ENCODE measurements at places on chromosomes 6 and 20.

- DNase-seq, result no peak
These were observed 219.3 kb upstream of the RNF217 start for GRCh38 chr6:124742971-124743370.

DNA sequence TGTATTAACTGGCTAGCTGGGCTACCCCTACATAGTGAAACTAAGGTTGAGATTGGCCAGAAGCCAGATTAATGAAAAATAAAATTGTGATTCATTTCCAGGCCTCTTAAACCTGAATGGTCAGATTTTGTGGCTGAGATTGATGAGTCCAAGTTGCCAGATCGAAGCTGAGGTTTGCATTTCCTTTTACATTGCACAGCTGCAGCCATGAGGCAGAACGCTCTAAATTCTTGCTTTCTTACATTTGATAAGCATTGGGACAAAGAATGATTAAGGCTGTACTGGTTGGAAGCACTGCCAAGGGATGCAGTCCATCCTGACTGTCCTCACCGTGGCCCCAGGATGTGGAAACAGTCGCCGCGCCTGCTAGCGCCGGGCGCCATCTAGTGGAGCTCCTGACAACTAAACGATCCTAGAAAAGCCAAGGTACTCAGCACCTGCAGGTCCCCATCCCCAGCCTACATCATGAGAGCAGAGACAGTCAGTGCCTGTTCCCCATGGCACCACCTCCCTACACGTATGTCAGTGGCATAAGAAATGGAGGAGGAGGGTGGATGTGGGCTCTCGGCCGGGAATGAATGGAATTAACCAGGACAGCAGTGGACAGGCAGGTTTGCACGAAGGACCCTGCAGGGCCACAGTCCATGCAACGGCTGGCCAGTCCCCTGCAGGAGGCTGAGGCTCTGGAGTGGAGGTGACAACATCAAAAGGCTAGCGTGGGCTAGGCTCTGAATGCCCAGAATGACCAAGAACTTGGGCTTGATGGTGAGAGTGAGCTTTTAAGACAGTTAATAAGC, 19.0 kb downstream of the PXDC1 start:
- peak; percentile 78 for DNase-seq

DNA sequence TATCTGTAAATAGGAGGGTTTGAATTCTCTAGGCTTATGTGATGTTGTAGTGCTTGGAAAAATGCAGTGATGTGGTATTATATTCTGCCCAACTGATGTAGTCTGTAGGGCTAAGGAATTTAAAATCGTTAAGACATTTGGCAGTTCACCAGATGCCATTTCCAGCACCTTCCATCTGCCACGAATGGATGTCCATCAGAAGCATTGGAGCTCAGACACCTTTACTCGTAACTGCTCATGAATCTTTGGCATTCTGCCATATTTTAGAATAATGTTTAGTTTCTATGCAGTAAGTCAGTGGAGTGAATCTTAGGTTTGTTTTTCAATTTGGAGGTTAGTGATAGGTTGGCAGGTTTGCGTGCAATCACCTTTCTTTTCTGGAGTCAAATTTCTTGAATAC, 2.4 kb upstream of the SYTL3 start:
- DNase-seq, result peak; percentile 4

GRCh38 chr6:6908121-6908520, 199.6 kb upstream of the RREB1 start:
- DNase-seq, result no peak

DNA sequence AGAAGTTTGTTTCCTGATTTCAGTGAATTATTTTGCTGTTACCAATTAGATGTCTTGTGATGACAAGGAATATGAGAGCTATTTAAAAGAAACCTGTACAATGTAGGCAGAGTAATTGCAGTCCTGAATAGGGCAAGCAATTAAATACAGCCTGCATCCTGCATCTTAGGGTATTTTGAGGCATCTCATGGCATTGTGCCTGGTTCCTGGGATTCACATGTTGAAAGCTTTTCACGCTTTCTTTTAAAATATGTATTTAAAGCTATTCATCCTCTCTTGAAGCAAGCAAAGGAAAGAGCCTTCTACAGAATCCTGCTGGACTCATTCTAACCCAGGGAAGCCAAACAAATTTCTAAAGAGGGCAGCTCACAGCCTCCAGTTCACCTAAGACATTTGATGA, 4.7 kb upstream of the RRAGD start:
- no peak for DNase-seq

- DNase-seq, result peak; percentile 56
These were observed 250.4 kb downstream of the FOXA2 start for GRCh38 chr20:22333885-22334545.

DNA sequence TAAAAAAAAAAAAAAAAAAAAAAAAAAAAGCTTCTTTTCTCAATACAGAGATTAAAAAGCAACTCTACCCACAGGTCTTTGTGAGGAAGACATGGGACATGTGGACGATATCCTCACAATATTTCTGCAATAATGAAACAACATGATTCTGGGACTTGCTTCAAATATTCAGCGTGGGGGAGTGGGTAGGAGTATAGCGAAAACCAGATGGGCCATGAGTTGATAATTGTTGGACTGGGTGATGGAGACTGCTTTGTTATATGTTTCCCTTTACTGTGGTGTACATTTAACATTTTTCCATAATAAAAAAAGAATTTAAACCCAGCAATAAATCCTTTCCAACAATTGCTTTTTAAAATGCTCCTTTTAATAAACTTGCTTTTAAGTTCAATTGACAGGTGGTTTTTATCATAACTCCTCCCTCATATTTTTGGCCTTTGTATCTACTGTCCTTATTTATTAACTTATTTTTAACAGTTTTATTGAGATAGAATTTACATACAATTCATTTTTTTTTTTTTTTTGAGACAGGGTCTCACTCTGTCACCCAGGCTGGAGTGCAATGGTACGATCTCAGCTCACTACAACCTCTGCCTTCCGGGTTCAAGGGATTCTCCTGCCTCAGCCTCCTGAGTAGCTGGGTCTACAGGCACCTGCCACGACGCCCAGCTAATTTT, 40.4 kb upstream of the ARFGEF2 start:
- no peak for DNase-seq

- peak; percentile 42 for DNase-seq
These were observed 44.3 kb upstream of the PTGIS start for GRCh38 chr20:49612127-49612738.

GRCh38 chr6:140485740-140486449, 1111.4 kb upstream of the CITED2 start:
- DNase-seq, result no peak

- no peak for DNase-seq
These were observed 47.9 kb upstream of the KCNK16 start for GRCh38 chr6:39370390-39370789.

GRCh38 chr20:57413986-57414385, 22.8 kb downstream of the RBM38 start:
- no peak for DNase-seq

DNA sequence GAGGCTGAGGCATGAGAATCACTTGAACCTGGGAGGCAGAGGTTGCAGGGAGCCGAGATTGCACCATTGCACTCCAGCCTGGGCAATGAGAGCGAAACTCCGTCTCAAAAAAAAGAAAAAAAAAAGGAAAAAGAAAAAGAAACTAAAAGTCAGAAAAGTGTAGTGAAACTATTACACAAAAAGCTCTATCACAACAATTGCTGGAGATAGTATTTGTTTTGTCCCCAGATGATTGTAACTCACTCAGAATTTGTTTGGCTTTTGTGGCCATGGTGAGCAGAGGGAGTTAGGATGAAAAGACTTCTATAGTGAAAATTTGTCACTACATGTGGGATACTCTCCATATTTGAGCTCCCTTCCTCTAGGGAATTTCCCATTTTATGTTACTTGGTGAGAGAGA, 5.2 kb upstream of the GOPC start:
- DNase-seq, result no peak

DNA sequence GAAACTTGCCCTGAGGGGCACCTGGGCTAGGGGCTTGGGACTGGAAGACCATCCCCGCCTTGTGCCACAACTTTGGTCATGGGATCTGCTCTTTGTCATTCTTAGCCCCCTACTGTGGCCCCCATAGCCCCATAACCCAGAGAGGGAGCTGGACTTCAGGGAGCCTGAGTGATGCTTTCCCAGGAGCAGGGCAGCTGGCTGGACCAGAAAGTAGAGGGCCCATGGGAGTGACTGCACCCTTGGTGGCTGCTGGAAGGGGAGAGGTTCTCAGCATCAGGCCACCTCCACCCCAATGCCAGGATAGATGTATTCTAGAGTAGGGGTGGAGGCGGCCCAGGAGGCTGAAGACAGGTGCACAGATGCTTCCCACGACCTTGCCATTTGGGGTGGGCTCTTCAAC, 5.8 kb upstream of the FAM83D start:
- DNase-seq, result no peak

GRCh38 chr6:8627085-8627861, 191.9 kb upstream of the SLC35B3 start:
- no peak for DNase-seq

- no peak for DNase-seq
These were observed 15.6 kb downstream of the KCNS1 start for GRCh38 chr20:45085289-45085688.

GRCh38 chr6:102619585-102619984, 1226.1 kb downstream of the GRIK2 start:
- no peak for DNase-seq

DNA sequence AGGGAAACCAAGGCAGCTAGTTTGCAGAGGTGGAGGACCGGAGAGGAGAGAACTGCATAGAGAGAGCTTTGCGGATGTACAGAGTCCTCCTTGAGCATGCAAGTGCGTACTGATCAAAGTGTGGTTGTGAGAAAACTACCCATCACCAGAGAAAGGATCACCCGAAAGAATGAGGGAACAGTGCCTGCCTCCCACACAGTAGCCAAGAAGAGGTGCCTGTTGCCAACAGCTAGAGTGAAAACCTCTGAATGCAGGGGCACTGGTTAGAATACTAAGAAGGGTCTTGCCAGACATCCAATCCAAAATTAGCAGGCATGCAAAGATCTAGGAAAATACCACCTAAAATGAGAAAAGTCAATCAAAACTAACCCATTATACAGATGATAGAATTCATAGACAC, 166.6 kb upstream of the AKAP12 start:
- DNase-seq, result no peak

GRCh38 chr6:7204726-7205125, 97.0 kb downstream of the RREB1 start:
- DNase-seq, result no peak

GRCh38 chr6:147891671-147892070, 383.2 kb downstream of the SAMD5 start:
- no peak for DNase-seq

- DNase-seq, result no peak
These were observed 59.7 kb upstream of the TMEM181 start for GRCh38 chr6:158500016-158500735.

DNA sequence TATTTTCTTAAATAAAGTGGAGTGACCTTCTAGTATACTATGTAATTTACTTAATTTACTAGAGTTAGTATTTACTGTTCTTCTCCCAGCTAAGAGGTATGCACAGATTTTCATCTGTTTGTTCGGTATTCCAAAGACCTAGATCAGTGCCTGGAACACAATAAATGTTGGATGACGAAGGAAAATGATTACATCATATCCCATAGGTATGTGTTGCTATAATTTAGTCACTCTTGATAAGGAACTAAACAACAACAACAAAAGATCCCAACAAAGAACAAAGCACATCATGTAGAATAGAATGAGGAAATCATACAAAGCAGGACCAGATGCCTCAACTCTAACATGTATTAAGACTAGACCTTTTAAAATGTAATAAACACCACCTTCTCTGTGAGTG, 89.6 kb upstream of the ADGRF1 start:
- DNase-seq, result no peak

- DNase-seq, result peak; percentile 55
These were observed 32.6 kb upstream of the PHACTR3 start for GRCh38 chr20:59571551-59572314.

DNA sequence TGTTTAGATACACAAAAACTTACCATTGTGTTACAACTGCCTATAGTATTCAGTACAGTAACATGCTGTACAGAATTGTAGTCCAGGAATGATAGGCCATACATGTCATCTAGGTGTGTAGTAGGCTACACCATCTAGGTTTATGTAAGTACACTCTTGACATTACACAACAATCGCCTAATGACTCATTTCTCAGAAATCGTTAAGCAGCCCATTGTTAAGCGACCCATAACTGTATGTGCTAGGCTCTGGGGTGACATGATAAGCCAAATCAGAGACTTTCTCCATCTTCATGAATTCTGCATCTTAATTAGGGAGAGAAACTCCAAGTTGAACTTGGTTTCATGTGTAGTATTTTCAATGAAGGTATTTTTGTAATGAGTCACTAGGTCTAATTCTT, 17.2 kb downstream of the STK35 start:
- DNase-seq, result no peak

DNA sequence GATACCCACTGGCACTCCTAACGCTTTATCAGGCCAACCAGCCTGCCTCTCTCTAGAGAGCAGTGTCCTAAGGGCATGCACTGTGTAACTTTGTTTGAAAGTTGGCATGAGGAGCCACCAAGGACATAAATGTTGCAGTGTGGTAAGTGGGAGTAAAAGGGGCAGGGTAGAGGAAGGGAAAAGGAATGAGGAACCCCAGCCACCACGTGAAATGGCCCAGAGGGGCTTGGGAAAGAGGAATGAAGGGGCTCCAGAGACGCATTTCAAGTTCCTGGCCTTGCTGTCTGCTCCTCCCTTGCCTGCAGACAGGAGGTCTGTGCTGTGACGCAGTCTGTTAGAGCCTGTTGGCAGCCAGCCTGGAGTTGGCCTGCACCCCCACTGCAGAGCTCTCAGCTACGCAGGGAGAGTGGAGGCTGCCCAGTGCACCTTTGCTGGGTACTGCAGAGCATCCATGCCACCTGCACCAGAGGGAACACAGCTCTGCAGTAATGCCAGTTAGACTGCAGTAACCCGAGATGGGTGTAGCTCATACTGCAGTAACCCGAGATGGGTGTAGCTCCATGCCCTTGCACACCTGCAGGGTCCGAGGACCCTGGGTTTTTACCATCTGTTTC, 86.8 kb upstream of the SNAP25 start:
- no peak for DNase-seq

GRCh38 chr6:160088069-160088783, 33.4 kb upstream of the SLC22A1 start:
- peak; percentile 79 for DNase-seq

- DNase-seq, result no peak
These were observed 96.2 kb upstream of the FOXO3 start for GRCh38 chr6:108464418-108465097.

DNA sequence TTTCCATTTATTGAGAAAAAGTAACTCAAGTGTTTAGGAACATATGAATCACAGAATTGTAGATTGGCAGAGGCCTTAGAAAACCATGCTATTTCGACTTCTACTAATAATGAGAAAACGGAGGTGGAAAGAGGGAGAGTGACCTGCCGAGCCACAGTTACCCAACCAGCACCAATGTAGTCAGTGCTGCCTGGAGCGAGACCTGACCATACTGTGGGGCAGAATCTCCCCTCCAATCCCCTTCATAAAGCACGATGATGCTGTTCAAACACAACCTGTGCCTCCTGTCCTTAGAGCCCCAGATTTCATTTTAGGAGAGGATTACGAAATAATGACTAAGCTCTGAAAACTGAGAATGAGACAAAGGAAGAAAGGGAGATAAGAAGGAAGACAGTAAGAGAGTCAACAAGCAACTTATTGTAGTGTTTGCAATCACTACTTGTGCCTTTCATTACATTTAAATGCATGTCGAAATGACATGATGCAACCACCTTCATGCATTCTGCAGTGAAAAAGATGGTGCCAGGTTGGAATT, 70.6 kb downstream of the ATXN1 start:
- no peak for DNase-seq
